ENCODE measurements at places on chromosomes 16 and 17.

DNA sequence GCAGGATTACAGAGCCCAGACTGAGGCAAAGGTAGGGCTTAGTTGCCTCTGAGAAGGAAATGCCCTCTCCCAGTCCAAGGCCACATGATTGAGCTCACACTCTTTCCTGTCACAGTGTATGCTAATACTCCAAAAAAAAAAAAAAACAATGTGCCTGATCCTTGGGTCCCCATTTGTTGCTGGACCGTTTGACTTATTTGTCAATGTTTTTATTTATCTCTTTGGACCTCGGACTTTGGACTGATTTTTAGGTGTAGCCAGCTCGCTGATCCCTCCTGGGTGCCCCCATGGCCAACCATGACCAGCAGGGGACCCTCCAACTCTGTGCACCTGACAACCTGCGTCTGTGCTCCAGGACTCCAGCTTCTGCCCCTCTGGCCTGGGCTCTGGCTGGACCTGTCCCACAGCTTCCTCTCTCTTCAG, 622 bp upstream of the CCL16 start:
- DNase-seq, result no peak

DNA sequence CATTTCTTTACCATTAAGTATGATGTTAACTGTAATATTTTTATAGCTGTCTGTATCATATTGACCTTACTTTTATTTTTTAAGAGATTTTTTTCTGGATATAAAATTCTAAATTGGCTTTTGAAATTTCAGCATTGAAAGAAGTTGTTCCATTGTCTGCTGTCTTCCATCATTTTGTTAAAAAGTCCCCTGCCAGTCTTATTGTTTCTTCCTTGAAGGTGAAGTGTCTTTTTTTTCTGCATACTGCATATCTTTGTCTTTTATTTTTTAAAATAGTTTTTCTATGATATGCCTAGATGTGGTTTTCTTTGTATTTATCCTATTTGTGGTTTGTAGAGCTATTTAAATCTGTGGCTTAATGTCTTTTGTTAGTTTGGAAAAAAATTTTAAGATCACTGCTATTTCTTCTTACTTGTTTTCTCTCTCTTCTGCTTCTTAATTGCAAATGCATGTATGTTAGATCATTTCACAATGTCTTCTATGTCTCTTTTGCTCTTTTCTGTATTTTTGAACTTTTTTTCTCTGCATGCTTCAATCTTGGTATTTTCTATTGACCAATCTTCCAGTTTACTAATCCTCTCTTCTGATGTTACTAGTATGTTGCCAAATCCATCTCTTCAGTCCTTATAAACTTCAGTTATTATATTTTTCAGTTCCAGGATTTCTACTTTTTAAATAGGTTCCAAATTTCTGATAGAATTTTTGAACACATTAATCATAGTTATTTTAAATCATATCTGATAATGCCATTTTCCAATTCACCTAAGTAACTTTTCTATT, 20.2 kb downstream of the IL21R start:
- DNase-seq, result no peak

DNA sequence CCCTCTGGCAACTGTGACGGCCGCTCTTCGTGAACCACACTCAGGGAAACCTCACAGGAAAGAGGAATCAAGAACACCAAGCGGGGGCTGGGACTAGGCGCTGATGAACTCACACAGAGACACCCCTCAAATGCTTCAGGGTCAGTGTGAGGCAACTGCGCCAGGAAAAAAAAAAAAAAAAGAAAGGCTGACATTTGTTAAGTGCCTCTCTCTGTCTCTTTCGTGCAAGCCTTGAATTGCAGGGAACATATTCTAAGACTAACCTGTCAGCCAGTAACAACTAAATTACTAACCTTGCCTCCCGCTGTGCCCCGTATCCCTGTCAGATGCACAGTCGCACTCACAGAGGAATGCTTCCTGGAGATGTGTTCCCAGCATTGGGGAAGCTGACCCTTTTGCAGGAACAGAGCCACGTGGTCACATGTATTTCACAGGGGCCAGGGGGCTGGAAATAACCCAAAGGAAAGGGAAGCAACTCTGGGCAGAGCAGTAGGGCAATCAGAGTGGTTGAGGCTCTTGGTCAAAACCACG, 247.8 kb downstream of the XYLT1 start:
- DNase-seq, result no peak

DNA sequence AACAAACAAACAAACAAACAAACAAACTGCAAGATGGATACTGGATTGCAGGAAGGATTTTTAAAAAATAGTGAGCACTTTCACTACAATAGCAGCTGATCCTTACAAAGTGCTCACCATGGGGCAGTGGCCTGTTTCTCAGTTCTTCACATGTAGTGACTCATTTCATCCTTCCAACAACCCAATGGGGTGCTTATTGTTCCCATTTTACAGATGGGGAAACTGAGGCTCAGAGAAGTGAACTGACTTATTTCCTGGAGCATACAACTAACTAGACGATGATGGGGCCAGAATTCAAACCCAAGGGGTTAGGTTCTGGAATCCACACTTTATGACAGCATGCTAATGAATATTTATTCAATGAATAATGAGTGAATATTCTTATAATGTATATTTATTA, 61.2 kb downstream of the MYH11 start:
- no peak for DNase-seq

- DNase-seq, result no peak
Measured at GRCh38 chr17:61353615-61354014, 46.0 kb upstream of the TBX2 start.

Measured in NCI-H1436 treated with DMSO at 0.1 percent for 48 hours (cell line).